ENCODE measurements at places on chromosomes 12 and 14.
A peak's percentile ranks its signal among the peaks of the same experiment; 100 is the strongest.

DNA sequence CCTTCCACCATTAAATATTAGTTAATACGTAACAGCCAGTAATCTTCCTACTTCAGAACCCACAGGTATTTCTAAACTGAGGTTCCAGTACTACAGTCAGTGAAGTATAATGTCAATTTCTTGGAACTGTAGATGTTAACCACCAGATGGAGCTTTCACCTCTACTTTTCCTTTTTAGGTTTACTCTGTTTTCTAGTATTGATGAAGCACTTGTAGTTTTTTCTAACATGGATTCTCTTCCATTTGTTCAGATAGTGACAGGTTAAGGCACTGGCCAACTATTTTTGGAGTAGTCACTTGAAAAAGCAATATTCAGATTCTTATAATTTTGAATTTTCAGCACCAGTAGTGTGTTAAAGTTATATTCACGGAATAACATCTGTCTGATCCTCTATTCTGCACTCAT is 4.6 kb upstream of the SEC23A start:
- DNase-seq: peak; percentile 23

DNA sequence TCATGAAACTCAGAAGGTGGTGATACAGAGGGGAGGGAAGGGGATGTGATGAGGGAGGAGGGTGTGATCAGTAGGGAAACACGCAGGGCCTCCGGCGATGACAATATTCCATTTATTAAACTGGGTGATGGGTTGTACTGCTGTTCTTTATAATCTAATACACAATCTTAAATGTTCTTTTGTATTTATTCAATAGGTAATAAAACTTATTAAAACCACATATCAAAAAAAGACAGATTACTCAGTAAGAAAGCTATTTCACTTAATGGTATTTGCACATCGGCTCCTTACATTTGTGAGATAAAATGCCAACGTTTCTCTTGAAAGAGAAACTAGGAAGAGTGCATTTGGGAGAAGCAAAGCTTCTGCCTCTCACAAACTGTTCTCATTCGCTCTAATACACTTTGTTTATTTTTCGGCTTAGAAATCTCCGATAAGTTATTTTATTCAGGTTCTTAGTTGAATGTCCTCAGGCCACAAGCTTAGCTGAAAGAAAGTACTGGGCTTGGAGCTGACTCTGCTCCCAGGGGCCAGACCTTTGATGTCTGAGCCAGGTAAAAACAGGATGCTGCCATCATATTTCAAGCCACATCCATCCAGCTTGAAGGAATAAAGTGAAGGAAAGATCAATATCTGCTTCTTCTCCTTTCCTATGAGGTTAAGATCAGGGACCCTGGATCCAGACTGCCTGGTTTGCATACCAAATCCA is 17.5 kb downstream of the STON2 start:
- no peak for DNase-seq

DNA sequence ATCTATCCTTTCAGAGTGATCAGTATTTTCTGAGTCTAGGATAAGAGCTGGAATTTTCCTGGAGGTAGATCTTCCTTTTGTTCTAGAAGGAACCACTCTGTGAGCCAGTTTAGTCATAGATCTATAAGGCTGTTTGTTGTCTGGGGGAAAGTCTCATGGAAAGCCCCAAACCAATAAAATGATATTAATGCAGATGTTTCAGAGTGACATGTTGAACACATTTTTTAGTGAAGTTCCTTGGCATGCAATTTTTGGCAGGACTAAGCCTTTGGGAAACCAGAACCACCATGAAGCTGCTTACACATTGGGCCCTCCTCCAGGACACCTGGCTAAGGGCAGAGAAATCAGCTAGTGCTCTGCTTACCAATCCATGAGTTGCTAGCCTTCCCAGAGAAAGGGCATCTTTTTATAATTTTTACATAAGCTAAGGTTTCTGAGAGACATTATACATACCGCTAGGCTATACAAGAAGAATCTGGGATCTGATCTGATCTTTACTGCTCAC is 101.5 kb upstream of the PCED1B start:
- peak; percentile 21 for DNase-seq

GRCh38 chr14:23335623-23336022 is 14.4 kb downstream of the PABPN1 start:
- DNase-seq: no peak

- no peak for DNase-seq
Measured at GRCh38 chr12:52155048-52155868, 36.6 kb downstream of the KRT80 start.

- DNase-seq: no peak
Measured at GRCh38 chr12:13534242-13534641, 337.7 kb downstream of the EMP1 start.

- DNase-seq: peak; percentile 36
Measured at GRCh38 chr12:101570047-101570446, 24.7 kb upstream of the MYBPC1 start.

DNA sequence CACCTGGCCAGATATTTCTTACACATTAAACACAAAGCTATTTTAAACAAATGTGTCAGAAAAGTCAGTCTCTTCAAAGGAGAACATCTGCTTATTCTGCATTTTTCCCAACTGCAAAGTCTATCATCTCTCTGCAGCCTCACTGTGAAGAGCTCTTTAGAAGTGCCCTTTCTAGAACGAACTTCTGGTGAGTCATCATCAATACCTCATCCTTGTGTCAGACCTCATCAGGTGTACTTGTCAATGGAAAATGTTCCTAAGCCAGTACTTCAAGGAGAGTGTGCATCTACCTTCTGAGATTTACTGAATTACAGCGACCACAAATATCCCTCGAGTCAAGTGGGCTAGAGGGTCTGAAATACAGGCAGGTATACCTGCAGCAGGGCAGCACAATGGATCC is 457.3 kb downstream of the LRIG3 start:
- no peak for DNase-seq

DNA sequence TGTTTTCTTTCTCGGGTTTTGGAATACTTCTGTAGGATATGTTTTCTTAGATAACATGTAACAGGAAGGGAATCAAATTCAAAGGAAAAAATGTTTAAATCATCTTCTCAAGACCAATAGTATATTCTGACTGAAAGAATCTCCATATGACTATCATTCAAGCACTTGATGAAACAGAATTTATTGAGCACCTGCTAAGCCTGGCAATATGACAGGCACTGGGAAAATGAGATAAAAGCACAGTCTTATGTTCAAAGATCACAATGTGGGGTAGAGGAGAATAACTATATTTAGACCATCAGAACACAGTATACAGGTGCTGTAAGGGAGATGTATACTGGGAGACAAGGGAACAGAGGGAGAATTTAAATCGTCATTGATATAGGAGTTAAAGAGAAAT is 19.1 kb upstream of the TMEM30B start:
- DNase-seq: no peak

DNA sequence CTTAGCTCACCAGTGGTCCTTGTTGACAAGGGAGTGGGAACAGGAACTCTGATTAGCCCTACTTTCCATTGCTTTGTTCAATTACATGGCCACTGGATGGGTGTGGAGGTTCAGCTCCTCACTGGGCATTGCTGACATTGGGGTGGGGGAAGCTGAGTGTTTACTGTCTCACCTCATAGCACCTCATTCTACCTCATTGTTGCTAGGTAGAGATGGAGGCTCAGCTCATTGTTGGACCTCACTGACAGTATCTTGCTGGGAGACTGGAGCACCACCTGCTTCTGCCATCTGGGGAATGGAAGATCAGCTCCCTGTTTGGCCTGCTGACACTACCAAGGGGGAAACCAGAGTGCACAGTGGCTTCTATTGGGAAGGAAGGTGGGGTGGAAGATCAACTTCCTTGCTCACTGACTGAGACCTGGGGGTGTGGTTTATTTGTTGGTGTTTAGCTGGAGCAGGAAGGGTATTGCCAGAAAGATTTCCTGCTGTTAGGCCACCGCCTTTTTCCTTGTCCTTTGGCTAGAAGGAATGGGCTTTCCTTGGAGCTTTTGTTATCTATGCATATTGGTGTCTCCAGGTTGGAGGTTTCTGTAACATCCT is 1.3 kb upstream of the OR4E2 start:
- no peak for DNase-seq

- no peak for DNase-seq
Measured at GRCh38 chr14:85319101-85319500, 210.8 kb upstream of the FLRT2 start.

- no peak for DNase-seq
Measured at GRCh38 chr12:45634273-45634917, 95.1 kb upstream of the ARID2 start.

DNA sequence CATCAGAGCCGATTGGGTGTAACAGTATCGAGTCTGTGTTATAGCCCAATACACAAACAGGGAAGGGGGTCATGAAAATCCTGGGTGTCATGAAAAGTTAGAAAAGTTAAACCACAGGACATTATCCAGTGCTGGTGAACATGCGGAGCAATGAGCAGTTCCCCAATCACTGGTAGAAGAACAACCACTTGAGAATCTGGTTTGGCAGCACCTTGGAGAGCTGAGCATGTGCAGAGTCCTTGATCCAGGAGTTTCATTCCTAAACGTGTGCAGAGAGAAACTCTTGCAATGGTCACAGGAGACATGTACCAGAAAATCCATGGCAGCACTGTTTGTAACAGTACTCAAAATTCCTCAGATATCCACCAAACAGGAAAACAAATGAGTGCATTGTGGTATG is 23.0 kb upstream of the JDP2 start:
- no peak for DNase-seq

GRCh38 chr14:55188686-55189295 is 2.6 kb downstream of the DLGAP5 start:
- no peak for DNase-seq

- DNase-seq: peak; percentile 28
Measured at GRCh38 chr12:90226211-90226610, 517.6 kb upstream of the ATP2B1 start.

GRCh38 chr12:70196811-70197281 is 46.4 kb upstream of the CNOT2 start:
- DNase-seq: peak; percentile 53
